ENCODE measurements at places on chromosomes 3 and 15.

GRCh38 chr3:144259267-144259666 is 287.6 kb downstream of the DIPK2A start:
- DNase-seq, result no peak

DNA sequence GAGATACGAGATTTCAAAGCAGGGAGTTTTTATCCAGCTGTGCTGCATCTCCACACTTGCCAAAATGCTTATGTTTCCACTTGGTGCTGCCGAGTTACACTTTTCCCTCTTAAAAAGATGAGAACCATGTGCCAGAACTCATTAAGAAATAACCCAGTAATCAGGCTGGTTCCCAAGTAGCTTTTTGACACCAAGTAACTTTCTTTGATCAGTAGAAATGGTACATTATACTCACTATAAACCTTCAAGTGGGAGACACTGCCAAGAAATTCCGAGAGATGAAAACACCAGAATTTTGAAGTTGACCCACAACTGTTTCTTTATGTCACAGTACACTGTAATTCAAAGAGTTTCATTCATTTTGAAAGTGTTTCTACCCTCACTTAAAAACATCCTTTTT is 164.6 kb upstream of the CCDC54 start:
- no peak for DNase-seq

DNA sequence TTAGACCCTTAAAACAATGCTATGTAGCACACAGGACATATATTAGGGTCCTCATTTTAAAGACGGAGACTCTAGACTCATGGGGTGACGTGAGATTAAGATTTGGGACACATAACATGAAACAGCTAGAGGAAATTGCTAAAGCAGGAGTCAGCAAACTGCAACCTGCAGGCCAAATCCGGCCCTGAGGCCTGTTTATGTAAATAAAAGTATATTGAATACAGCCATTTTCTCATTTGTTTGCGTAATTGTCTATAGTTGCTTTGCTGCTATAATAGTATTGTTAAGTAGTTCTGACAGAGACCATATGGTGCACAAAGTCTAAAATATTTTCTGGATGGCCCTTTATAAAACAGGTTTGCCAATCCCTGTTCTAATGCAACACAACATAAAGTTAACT is 115.5 kb downstream of the TMCO5A start:
- no peak for DNase-seq

DNA sequence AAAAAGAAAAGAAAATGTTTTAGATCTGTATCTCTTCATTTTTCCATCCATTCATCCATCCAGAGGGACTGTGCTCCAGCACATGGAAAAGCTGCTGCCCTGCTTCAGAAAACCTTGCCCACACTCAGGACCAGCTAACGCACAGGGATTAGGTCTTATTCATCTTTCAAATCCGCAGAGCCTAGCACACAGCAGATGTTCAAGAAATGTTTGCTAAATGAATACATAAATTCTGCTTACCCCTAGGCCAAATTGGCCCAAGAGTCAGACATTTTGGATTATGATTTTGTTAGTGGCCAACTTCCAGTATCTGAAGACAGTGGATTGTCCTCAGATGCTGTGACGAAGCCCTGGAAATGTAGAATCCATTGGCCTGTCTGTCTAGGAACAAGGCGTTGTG is 71.4 kb downstream of the GHSR start:
- no peak for DNase-seq

DNA sequence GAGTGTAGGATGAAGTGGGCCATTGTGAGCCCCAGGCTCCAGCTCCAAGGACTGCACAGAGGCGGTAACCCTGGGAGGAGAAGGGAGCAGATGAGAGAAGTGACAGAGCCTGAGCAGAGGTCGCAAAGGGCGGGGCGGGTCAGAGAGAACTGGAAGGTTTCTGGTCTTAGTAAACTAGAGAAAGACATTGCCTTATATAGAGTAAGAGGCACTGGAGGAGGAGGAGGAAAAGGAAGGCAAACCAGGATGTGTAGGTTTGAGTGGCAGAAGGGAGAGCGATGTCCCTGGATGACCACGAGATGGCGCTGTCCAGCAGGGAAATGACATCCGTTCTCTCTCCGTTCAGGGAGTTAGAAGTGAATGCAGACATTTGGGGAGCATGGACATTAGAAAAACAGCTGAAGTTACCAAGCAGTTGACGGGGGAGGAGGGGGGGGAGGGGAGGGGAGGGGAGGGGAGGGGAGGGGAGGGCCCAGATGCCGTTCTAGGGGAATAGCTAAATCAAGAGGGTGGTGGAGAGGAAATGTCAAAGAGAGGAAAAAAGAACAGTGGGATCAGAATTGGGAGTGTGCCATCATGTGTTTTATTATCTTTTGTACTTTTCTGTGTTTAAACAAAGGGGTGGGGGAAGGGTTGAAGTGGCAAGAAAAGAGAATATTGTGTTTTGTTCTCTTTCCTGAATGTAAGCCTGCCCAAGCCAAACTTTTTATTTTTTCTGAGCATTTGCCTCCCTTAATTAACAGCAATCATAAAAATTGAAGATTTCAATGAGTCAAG is 48.8 kb downstream of the STARD5 start:
- peak; percentile 56 for DNase-seq

- no peak for DNase-seq
These were observed 514.0 kb downstream of the MCTP2 start for GRCh38 chr15:94745371-94745770.

DNA sequence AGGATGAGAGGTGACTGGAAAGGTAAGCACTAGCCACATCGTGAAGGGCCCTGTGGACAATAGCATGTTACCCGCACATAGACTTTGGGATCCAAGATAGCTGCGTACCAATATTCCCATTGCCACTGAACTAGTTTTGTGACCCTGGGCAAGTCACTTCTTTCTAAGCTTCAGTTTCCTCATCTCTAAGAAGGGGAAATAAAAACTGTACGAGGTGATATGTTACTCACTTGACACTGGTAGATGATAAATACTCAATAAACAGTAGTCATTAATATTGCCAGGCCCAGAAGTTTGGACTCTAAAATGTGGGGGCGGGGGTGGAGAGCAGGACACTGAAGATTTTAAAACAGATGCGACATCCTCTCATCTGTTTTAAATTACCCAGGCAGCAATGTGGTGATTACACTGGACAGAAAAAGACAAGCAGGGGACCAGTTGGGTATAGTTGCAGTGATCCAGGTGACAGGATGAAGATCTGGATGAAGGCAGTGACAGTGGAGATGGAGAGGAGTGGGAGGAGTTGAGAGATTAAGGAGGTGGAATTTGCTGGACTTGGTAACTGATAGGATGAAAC is 2.5 kb downstream of the ATG7 start:
- DNase-seq, result no peak

Measured in skeletal muscle cell (primary cell).